Eye (tissue), 1 donor: ENCODE measurements at places on chromosomes 7 and 10.

- DNase-seq = no peak
Measured at GRCh38 chr7:2288503-2288902, 25.7 kb downstream of the SNX8 start.

DNA sequence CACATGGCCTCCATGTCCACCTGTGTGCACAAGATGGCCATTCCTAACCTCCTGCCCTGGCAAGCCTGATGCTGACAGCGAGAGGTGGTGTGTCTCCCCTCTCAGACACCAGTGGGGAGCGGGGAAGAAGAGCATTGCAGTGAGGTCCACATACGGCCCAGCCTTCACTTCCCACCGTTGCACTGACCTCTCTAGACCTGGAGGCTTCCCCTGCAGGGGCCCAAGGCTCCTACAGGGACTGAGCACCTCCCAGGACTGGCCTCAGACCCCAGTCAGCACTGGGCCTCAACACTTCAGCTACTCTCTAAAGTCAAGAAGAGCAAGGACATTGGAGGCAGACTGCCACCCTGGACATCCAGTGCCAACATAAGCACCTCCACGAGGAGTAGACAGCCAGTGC is 15.9 kb downstream of the STK32C start:
- DNase-seq = no peak

- DNase-seq = peak; percentile 89
Measured at GRCh38 chr7:128883622-128884448, 21.2 kb downstream of the ATP6V1F start.

- DNase-seq = no peak
Measured at GRCh38 chr7:134200970-134201369, 73.8 kb downstream of the LRGUK start.

DNA sequence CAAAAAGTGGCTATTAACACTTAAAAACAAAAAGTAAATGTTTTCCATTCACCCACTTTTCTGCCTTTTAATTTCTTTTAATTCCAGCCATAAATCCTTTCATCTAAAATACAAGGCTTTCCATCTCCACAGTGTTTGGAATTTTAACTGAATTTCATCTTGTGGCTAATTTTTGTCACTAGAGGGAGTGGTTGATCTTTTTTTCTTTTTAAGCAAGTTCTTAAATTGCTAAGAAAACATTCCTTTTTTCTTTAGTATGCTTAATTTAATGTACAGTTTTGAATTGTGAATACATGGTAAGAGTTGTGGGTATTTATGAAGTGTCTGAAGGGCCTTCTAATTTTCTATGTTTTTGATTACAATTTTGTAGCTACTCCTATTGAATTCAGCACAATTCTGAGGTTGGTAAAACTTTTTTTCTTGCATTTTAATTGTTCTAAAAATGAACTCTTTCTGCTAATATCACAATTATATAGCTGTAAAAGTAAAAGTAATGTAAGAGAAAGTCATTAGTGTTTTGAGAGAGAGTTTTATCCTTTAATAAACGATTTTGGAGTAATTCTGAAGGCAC is 54.9 kb upstream of the ANK3 start:
- peak; percentile 67 for DNase-seq

DNA sequence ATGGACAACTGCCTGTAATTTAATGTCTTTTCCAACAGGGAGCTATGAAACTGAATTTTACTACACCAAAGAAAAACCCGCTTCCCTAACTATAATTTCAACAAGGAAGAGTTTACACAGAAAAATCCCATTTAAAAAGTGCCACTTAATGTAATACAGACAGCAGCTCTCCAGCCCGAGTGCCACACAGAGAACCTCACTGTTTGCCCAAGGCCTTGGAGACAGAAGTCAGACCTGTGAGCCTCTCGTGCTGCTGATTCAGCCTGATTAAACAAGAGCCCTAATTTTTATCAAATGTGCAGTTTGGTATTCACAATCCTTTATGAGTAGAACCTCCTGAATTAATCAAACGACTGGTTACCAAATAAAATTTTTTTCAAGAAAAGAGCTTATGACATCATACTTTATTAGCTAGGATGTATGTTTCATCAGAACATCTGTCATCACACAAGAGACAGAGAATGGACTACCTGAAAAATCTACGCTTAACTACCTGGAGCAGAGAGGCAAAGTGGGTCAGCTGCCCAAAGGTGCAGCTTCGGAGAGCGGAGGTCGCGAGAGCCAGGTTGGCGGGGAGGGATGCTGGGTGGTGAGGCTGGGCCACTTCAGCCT is 543.6 kb downstream of the SDK1 start:
- no peak for DNase-seq

GRCh38 chr10:91909117-91909677 is at the start of gene FGFBP3:
TSS of gene FGFBP3 (minus strand) at chr10:91909486. CDS start at chr10:91908969, 517 bp downstream.
- peak; percentile 94 for DNase-seq

- no peak for DNase-seq
Measured at GRCh38 chr7:37775921-37776320, 72.5 kb upstream of the NME8 start.
